ENCODE measurements at places on chromosomes 2 and 18.

- DNase-seq = no peak
- no peaks in the 10 kb centered on the region for H3K4me1 ChIP-seq
- no peaks in the 10 kb centered on the region for H3K27me3 ChIP-seq
- no peak overlapping the region for H3K27ac ChIP-seq
- no peaks in the 10 kb centered on the region for H3K36me3 ChIP-seq
Observed at GRCh38 chr2:209721497-209721896, 50.1 kb upstream of the UNC80 start.

- H3K4me1 ChIP-seq = peaks cover 10% of the 10 kb centered on the region
- no peak overlapping the region for H3K27ac ChIP-seq
- DNase-seq = no peak
- H3K27me3 ChIP-seq = no peaks in the 10 kb centered on the region
- no peak overlapping the region for H3K4me3 ChIP-seq
- H3K36me3 ChIP-seq = no peaks in the 10 kb centered on the region
Observed at GRCh38 chr2:235430366-235431083, 63.3 kb upstream of the AGAP1 start.

DNA sequence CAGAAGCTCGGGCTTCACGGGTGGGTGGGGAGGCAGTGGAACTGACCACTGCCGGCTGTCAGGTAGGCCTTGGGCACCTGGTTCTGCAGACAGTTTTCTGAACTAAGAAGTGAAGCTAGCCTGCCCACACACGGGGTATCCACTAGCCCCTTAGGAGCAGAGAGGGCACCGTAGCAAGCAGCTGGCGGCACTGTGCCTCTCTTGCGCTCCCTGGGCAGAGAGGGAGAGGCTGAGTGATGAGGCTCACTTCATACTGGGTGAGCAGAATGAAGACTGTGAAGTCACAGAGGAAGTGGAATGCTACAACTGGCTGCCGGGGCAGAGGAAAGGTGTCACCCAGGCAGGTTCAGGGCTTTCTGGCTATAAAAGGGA is 753 bp downstream of the ITPRIPL1 start:
- no peak for DNase-seq
- peaks cover 25% of the 10 kb centered on the region for H3K4me1 ChIP-seq
- H3K4me3 ChIP-seq = peak overlapping the region; percentile 57
- H3K36me3 ChIP-seq = no peaks in the 10 kb centered on the region

DNA sequence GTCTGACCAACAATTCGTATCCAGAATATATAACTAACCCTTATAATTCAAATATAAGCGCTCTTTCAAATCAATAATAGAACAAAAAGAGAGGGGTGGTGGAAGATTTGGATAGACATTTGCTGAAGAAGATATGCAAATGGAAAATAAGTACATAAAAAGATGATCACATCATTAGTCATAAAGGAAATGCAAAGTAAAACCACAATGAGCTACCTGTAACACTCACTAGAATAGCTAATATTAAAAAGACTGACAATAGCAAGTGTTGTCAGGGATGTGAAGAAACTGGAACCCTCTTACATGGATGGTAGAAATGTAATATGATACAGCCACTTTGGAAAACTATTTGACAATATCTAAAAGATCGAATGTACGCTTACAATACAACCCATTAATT is 84.9 kb upstream of the MRPS9 start:
- no peak overlapping the region for H3K27ac ChIP-seq
- no peaks in the 10 kb centered on the region for H3K4me1 ChIP-seq
- DNase-seq = no peak
- no peaks in the 10 kb centered on the region for H3K27me3 ChIP-seq

GRCh38 chr2:145755019-145755837 is 1235.3 kb upstream of the ZEB2 start:
- H3K36me3 ChIP-seq = no peaks in the 10 kb centered on the region
- no peak for DNase-seq
- no peak overlapping the region for H3K4me3 ChIP-seq

DNA sequence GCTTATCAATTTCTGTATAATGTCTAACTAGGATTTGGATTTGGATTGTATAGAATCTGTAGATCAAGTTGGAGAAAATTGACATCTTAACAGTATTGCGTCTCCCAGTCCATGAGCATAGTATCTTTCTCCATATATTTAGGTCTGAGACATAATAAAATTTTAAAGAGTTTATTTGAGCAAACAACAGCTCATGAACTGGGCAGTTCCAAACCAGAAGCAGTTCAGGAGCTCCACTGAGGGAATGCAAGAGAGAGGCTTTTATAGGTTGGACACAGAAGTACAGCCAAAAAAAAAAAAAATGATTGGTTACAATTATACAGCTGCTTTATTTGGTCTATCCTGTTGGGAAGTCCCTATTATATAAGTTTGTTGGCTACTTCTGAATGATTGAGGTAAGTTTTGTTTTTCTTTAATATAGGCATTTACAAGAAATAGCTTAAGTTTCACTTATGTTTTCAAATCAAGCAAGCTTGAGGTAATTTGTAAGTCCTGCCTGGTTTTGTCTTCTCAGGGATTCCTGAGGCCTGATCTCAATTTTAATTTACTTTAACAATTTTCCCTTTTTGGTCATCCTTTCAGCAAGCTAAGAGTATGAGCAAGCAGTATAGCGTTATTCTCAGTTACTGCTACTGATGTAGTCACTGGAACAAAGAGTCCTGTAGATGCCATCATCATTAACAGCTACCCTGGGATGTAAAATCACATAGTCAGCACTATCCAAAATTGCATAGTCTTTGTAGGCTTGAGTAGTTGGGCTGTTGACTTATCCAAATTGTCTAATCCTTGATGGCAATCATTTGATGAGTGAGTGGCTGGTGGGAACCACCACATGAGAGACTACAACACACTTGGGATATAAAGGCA is 27.5 kb upstream of the RUFY4 start:
- H3K4me3 ChIP-seq = no peak overlapping the region
- no peaks in the 10 kb centered on the region for H3K36me3 ChIP-seq
- no peak for DNase-seq
- no peaks in the 10 kb centered on the region for H3K27me3 ChIP-seq
- H3K4me1 ChIP-seq = no peaks in the 10 kb centered on the region
- no peak overlapping the region for H3K27ac ChIP-seq

DNA sequence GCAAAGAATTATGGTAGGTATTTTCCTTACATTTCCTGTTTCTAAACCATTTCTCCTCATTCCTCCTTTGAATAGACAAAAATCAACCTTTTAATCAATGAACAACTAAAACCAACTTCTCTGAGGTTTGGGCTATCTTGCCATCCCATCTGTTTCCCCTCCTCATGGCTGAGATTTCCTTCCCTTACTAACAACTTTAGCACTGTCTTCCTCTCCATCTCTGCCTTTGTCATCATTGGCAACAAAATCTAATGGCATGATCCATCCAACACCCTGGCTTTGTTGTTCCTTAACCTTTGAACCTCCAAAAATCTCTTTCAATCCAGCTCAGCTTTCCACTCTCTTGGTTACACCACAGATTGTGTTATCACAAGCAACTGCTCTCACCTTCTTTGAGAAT is 95.3 kb upstream of the FAM136A start:
- no peaks in the 10 kb centered on the region for H3K4me1 ChIP-seq
- H3K36me3 ChIP-seq = no peaks in the 10 kb centered on the region
- H3K4me3 ChIP-seq = no peak overlapping the region
- no peak for DNase-seq
- no peak overlapping the region for H3K27ac ChIP-seq
- H3K27me3 ChIP-seq = no peaks in the 10 kb centered on the region

DNA sequence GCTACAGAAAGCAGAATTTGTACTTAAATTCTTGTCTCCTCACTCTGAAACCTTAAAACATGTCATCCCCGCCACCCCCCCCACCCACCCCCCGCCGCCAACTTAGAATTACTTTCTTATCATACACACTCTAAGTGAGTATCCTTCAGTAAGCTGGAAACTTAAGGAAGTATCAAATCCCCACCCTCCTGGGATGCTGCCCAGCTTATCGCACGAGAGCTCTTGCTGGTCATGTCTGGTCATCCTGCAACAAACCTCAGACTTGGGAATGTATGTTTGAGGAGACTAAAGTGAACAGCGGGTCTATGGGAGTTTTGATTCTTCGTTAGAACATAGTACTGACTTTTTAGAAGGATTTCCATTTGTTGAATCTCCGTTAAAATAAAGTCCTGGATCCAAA is 203.3 kb downstream of the PTGR3 start:
- no peak for DNase-seq
- H3K36me3 ChIP-seq = no peaks in the 10 kb centered on the region
- H3K27me3 ChIP-seq = no peaks in the 10 kb centered on the region
- H3K27ac ChIP-seq = no peak overlapping the region
- no peak overlapping the region for H3K4me3 ChIP-seq
